Muscle of leg (tissue), 16 donors: ENCODE measurements at places on chromosomes 16 and 17. TPM values are rescaled to one million over a fixed set of nuclear protein-coding genes. Genes with fewer than 3 reads are reported as not detected.

The CEP112 gene
- 18.6 TPM for total RNA-seq

The PIK3R6 gene
- 1.5 TPM for total RNA-seq

The HBM gene
- 15.2 TPM for total RNA-seq

The KRTAP4-6 gene
- not detected for total RNA-seq

The MYLK3 gene
- total RNA-seq, result 14.8 TPM

The TMEM238L gene
- total RNA-seq, result not detected

DNA sequence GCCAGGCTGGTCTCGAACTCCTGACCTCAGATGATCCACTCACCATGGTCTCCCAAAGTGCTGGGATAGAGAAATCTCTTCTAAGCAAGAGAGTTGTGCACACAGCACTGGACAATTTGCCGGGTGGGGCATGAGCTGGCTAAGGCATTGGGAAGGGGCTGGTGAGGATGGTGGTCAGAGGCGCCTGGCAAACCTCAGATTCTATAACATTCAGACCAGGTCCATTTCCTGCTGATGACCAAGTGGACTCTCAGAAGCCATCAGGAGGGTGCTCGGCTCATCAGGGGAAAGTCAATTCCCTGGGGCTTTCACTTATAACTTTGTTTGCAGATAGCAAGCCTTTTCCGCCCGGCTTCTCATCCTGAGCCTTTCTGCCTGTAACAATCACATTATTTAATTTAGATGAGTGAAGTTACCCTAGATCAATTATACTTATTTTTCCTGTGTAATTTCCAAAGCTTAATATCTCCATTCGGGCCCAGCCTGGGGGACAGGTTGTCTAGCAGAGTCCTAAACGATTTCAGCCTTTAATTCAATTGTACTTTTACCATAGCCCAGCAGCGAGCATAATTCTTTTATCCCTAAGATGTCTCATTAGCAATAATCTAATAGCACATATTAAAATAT is 15.0 kb upstream of the SLC6A2 start:
- no peaks in the 10 kb centered on the region for H3K36me3 ChIP-seq
- H3K4me3 ChIP-seq, result no peak overlapping the region
- no peaks in the 10 kb centered on the region for H3K4me1 ChIP-seq

DNA sequence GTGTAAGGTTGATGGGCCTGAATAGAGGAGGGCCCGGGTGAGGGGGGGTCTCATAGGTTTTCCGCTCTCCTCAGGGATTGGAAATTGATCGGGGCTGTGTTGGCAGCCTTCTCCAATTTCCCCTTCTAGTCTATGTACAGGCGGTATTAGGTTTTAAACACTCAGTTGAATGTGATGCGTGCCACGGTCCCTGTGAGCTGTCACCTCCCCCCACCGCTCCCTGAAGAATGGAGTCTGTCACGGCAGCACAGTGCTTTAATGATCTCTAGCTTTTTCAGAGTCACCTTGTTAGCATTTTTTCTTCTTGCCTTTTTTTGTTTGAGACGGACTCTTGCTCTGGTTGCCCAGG is 800 bp downstream of the COX4I1 start:
- H3K4me3 ChIP-seq, result peak overlapping the region; percentile 93
- H3K36me3 ChIP-seq, result peaks cover 49% of the 10 kb centered on the region
- H3K4me1 ChIP-seq, result peaks cover 16% of the 10 kb centered on the region
- peak overlapping the region; percentile 79 for H3K27ac ChIP-seq

DNA sequence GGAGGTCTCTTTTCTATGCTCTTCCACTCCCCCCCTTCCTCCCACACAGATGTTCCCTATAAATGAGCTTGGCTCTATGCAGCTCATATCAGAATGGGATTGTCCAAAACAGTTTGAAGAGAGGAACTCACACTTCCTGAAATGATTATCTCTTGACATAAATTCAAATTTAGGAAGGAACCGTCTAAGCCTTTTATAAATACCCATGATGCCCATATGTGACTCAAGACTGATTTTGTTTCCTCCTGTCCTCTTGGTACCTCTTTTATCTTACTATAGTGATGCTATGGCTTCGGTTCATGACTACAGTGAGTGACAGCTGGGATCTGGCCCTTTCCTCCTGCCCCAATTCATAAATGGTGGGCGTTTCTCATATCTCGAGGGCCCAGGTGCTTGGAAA is 16.6 kb upstream of the TERF2 start:
- H3K27me3 ChIP-seq, result no peaks in the 10 kb centered on the region
- H3K4me1 ChIP-seq, result peaks cover 19% of the 10 kb centered on the region
- H3K27ac ChIP-seq, result no peak overlapping the region
- no peak overlapping the region for H3K4me3 ChIP-seq
- no peak for DNase-seq

- peaks cover 45% of the 10 kb centered on the region for H3K27me3 ChIP-seq
- no peaks in the 10 kb centered on the region for H3K36me3 ChIP-seq
- peaks cover 15% of the 10 kb centered on the region for H3K4me1 ChIP-seq
- no peak overlapping the region for H3K4me3 ChIP-seq
- no peak for DNase-seq
- no peak overlapping the region for H3K27ac ChIP-seq
Observed at GRCh38 chr16:10178080-10178479, 4.1 kb downstream of the GRIN2A start.

- H3K4me1 ChIP-seq, result no peaks in the 10 kb centered on the region
- peaks cover 2% of the 10 kb centered on the region for H3K27me3 ChIP-seq
- H3K27ac ChIP-seq, result no peak overlapping the region
- H3K36me3 ChIP-seq, result no peaks in the 10 kb centered on the region
- no peak for DNase-seq
Observed at GRCh38 chr16:55225972-55226542, 97.9 kb upstream of the IRX6 start.

DNA sequence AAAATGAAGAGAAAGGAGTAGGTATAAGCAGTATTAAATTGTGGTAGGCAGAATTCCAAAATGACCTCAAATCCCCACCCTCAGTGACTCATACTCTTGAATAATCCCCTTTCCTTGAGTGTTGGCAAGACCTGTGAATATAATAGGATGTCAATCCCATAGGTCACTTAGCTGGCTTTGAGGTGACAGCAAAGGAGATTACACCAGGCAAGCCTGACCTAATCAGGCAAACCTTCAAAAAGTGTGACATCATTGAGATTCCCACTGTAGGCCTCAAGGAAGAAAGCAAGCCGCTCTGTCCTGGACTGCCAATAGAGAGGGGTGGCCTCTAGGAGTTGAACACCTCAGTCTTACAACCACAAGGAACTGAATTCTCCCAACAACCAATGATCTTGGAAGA is 535.2 kb downstream of the RBFOX1 start:
- no peaks in the 10 kb centered on the region for H3K4me1 ChIP-seq
- DNase-seq, result no peak

DNA sequence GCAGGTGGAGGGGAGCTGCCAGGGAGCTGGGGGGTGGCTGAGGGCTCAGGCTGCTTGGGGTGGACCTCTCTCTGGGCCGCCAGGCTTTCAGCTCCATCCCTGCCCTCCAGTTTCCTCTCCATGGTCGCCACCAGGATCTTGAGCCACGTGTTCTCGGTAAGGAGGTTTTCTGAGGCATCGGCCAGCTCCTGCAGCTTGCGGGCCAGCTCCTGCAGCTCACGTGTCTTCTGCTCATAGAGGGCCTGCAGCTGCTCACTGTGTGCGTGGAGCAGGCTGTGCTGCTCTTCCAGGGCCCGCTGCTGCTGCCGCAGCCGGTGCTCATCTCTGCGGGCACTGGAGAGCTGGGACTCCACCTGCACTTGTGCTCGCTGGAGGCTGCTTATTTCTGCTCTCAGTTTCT is 11.0 kb downstream of the SNN start:
- DNase-seq, result no peak
- H3K4me1 ChIP-seq, result peaks cover 62% of the 10 kb centered on the region
- no peaks in the 10 kb centered on the region for H3K27me3 ChIP-seq
- no peak overlapping the region for H3K4me3 ChIP-seq
- no peak overlapping the region for H3K27ac ChIP-seq
- peaks cover 60% of the 10 kb centered on the region for H3K36me3 ChIP-seq

DNA sequence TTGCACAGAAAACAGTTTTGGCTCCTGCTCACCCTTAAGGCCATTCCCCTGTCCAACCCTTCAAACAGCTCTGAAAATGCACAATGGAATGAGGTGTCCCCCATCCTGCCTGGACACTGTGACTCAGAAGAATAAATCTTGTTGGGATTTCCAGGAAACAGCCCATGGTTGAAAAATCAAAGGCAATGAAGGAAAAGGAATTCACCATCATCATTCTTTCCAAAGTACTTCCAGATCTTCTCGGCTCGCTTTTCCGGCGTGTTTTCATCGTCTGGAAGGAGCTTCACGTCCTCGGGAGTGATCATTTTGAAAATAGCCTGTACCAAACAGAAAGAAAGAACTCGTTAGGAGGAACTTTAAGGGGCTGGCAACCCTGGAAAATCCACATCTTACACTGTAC is 4.3 kb downstream of the RCVRN start:
- peak; percentile 90 for DNase-seq
- H3K36me3 ChIP-seq, result no peaks in the 10 kb centered on the region
- H3K27ac ChIP-seq, result peak overlapping the region; percentile 65
- H3K4me1 ChIP-seq, result peaks cover 10% of the 10 kb centered on the region
- H3K27me3 ChIP-seq, result peaks cover 8% of the 10 kb centered on the region

- H3K4me3 ChIP-seq, result no peak overlapping the region
- peak; percentile 97 for DNase-seq
Observed at GRCh38 chr17:62819511-62820221, 11.6 kb upstream of the MARCHF10 start.

- H3K4me3 ChIP-seq, result no peak overlapping the region
- H3K4me1 ChIP-seq, result no peaks in the 10 kb centered on the region
- H3K27ac ChIP-seq, result no peak overlapping the region
- H3K27me3 ChIP-seq, result peaks cover 7% of the 10 kb centered on the region
Observed at GRCh38 chr16:27803775-27804549, 254.0 kb downstream of the KATNIP start.

DNA sequence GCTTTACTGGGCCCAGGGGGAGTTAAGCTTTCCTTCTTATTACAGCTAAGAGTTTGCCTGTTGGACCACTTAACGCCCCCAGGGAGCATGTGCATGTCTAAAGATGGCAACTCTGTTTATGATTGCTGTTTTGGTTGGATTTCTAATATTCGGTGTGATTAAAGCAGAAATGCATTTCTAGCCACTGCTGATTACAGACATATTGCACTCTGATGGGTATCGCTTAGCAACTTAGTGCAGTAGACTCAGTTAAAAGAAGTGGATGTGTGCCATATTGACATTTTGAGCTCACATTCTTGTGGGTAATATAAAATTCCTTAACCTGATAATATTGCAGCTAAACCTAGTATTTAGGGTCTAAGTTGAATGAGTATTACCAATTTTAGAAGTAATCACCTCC is 4.2 kb downstream of the NF1 start:
- no peaks in the 10 kb centered on the region for H3K27me3 ChIP-seq
- H3K36me3 ChIP-seq, result no peaks in the 10 kb centered on the region
- no peak overlapping the region for H3K4me3 ChIP-seq
- no peak for DNase-seq
- H3K27ac ChIP-seq, result no peak overlapping the region

GRCh38 chr16:30910427-30911029 is 12.8 kb upstream of the FBXL19 start:
- no peaks in the 10 kb centered on the region for H3K36me3 ChIP-seq
- DNase-seq, result no peak
- H3K27me3 ChIP-seq, result no peaks in the 10 kb centered on the region
- no peak overlapping the region for H3K4me3 ChIP-seq
- peaks cover 3% of the 10 kb centered on the region for H3K4me1 ChIP-seq
- H3K27ac ChIP-seq, result no peak overlapping the region

DNA sequence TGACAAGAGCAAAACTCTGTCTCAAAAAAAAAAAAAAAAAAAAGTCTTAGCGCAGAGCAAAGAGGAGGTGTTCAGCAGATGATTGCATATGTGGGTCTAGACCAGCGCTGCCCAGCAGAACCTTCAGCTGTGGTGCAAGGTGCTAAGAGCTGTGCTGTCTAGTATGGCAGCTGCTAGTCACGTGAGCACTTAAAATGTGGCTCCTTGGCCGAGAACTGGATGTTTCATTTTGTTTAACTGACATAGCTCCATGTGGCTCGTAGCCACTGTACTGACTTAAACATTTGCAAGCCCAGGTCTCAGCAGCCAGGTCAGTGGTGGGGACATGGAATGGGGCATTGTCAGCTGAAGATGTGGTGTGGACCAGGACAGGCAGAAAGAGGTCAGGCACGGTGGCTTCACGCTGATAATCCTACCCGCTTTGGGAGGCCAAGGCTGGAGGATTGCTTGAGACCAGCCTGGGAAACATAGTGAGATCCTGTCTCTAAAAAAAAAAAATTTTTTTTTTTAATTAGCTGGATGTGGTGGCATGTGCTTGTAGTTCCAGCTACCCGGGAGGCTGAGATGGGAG is 9.2 kb downstream of the C1QTNF1 start:
- H3K27ac ChIP-seq, result no peak overlapping the region
- H3K4me1 ChIP-seq, result peaks cover 23% of the 10 kb centered on the region
- peaks cover 33% of the 10 kb centered on the region for H3K27me3 ChIP-seq

DNA sequence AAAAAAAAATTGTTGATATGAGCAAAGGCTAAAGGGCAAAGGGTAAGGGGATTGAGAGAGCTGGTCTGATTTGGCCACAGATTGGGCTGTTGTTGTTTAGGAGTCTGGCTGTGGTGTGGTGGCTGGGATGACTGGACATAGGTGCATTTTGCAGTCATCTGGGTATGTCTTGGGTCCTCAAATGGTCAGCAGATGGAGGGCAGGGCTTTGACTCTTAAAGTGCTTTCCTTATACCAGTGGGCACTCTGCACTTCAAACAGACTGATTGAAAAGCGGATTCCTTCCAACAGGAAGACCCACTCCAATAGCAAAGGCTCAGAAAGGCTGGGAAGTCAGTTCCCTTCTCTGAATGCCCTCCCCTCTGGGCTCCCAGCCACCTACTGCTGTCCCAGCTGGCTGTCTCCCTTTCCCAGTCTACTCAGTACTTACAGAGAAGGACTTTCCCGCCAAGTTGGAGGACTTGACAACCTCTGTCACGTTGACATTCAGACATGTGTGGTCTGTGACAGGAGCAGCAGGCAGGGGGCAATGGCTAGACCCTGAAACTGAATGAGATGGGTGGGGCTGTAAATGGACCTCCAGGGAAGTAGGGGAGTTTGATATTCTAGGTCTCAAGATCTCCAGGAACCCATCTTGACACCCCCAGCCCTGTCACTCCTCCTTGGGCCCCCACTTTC is 19.6 kb upstream of the MFSD6L start:
- peaks cover 4% of the 10 kb centered on the region for H3K27me3 ChIP-seq
- no peak overlapping the region for H3K4me3 ChIP-seq
- peaks cover 2% of the 10 kb centered on the region for H3K4me1 ChIP-seq
- no peaks in the 10 kb centered on the region for H3K36me3 ChIP-seq
- no peak for DNase-seq
- no peak overlapping the region for H3K27ac ChIP-seq

DNA sequence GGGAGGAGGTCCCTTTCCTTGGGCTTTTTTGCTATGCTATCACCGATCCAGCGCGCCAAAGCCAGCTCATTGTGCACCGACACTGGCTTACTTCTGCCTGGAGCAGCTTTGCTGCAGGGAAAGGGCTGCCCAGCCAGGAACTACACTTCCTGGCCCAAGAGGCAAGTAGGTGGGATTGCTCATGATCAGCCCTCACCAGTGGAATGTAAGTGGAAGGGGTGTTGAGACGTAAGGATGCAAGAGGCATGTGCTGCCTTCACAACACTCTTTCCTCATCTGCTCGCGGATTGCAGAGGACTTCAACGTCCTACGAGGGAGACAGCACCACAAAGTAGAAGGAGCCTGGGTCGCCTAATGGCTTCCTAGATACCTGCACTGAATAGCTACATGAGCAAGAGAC is 104.3 kb upstream of the FOXF1 start:
- H3K36me3 ChIP-seq, result no peaks in the 10 kb centered on the region
- H3K4me1 ChIP-seq, result peaks cover 11% of the 10 kb centered on the region
- DNase-seq, result no peak
- peaks cover 47% of the 10 kb centered on the region for H3K27me3 ChIP-seq
- H3K27ac ChIP-seq, result no peak overlapping the region
- H3K4me3 ChIP-seq, result no peak overlapping the region

GRCh38 chr17:50280068-50280467 is 5.8 kb downstream of the TMEM92 start:
- peaks cover 5% of the 10 kb centered on the region for H3K4me1 ChIP-seq
- no peak overlapping the region for H3K27ac ChIP-seq
